ENCODE measurements at places on chromosomes 7 and 10.

GRCh38 chr7:15204421-15204820, 301.9 kb upstream of the DGKB start:
- DNase-seq, result no peak
- H3K4me1 ChIP-seq, result no peaks in the 10 kb centered on the region
- H3K36me3 ChIP-seq, result no peaks in the 10 kb centered on the region
- H3K27ac ChIP-seq, result no peak overlapping the region

- H3K4me1 ChIP-seq, result peaks cover 10% of the 10 kb centered on the region
- peak; percentile 67 for DNase-seq
- no peaks in the 10 kb centered on the region for H3K36me3 ChIP-seq
- H3K27me3 ChIP-seq, result no peaks in the 10 kb centered on the region
- H3K4me3 ChIP-seq, result peak overlapping the region; percentile 78
- peak overlapping the region; percentile 92 for H3K27ac ChIP-seq
These were observed 4.2 kb downstream of the MKX start for GRCh38 chr10:27741173-27742091.

DNA sequence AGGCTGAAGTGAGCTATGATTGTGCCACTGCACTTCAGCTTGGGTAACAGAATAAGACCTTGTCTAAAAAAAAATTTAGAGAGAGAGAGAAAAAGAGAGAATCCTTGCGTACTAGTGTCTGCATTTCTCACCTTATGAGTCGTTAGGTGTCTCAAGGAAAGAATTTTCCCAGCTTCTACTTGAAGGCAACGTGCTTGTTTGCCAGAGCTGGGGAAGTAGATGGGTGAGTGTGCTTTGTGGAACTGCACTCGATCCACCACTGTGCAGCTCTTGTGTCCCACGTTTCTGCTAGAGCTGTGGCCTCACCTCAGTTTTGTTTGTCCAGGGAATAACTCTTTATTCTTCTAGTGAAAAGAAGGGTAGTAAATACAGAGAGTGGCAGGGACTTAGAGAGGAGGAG, 38.9 kb downstream of the HDAC9 start:
- no peaks in the 10 kb centered on the region for H3K4me1 ChIP-seq
- H3K4me3 ChIP-seq, result no peak overlapping the region
- no peak for DNase-seq
- no peaks in the 10 kb centered on the region for H3K36me3 ChIP-seq

GRCh38 chr10:68897336-68897741, 3.8 kb upstream of the DDX50 start:
- H3K4me3 ChIP-seq, result no peak overlapping the region
- H3K27me3 ChIP-seq, result no peaks in the 10 kb centered on the region
- H3K36me3 ChIP-seq, result no peaks in the 10 kb centered on the region
- H3K4me1 ChIP-seq, result no peaks in the 10 kb centered on the region

- H3K4me1 ChIP-seq, result no peaks in the 10 kb centered on the region
- no peak overlapping the region for H3K27ac ChIP-seq
- no peak for DNase-seq
These were observed 1169.9 kb downstream of the TYW1 start for GRCh38 chr7:68166525-68166924.

DNA sequence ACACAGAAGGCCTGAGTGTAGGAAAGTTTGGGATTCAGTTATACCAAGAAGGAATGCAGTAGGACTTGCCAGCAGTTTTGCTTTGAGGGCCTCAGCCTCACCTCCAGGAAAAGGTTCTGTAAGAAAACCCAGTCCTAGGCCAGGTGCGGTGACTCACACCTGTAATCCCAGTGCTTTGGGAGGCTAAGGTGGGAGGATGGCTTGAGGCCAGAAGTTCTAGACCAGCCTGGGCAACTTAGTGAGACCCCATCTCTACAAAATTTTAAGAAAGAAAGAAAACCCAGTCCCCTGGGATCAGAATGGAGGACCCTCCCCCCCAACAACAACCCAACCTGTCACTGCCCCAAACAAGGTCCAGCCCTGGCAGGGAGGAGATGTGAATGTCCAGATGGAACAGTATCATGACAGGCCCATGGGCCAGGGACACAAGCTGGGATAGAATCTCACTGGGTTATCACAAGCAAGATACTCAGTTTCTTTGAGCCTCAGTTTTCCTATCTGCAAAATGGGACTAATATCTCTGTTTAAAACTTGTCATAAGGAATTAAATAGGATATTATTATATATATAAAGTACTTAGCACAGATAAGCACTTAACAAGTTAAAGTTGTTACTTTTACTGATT, 68.7 kb downstream of the GTF2IRD1 start:
- H3K4me1 ChIP-seq, result no peaks in the 10 kb centered on the region
- no peaks in the 10 kb centered on the region for H3K27me3 ChIP-seq
- no peak overlapping the region for H3K4me3 ChIP-seq
- peaks cover 31% of the 10 kb centered on the region for H3K36me3 ChIP-seq

DNA sequence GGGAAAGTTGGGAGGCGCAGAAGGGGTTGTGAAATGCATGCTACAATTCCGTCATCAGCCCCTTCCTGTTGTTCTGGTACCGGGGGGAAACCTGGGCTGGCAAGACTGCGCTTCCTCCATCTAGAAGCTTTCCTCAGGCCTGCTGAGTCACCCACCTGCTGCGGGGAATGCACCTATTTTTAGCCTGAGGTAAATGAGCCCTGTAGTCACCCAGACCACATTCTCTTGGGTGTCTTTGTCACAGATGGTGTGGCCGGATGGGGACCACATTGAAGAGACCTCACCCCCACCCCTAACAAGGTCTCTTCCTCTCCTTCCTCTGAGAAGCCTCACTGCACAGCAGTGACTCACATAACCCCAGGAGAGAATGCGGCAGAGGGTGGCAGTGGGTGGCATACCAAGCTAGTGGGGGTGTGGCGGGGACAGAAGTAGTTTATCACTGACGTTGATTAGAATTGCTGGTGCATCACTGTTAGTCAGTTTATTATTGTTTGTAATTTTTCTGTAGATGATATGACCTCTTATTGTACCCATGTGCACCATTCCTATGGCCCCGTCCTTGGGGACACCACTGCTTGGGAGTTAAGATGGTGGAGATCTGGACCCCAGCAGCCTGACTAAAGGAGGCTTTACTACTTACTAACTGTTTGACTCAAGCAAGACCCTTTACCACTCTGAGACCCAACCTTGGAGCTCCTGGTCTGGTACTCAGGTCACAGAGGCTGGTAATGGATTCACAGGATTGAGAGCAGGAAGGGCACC, 83.0 kb upstream of the DUSP5 start:
- H3K36me3 ChIP-seq, result no peaks in the 10 kb centered on the region
- no peak overlapping the region for H3K27ac ChIP-seq
- H3K4me3 ChIP-seq, result no peak overlapping the region
- H3K27me3 ChIP-seq, result no peaks in the 10 kb centered on the region
- H3K4me1 ChIP-seq, result no peaks in the 10 kb centered on the region
- peak; percentile 75 for DNase-seq

DNA sequence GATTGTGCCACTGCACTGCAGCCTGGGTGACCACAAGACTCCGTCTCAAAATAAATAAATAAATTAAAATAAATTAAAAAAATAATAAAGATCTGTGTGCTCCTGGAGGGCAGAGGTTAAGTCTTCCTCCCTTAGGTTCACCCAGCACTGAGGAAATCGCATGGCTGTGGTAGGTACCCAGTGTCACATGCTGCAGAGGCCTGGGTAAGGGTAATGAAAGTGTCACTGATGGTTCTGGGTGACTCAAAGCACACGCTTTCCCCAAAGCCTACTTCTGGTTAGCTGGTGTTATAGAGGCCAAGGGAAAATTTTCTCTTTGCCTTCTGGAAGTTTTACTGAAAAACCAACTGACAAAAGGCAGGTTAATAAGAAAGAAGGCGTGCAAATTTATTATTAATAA, 88.8 kb upstream of the ITGB1 start:
- no peaks in the 10 kb centered on the region for H3K4me1 ChIP-seq
- H3K4me3 ChIP-seq, result no peak overlapping the region
- no peaks in the 10 kb centered on the region for H3K36me3 ChIP-seq
- H3K27ac ChIP-seq, result no peak overlapping the region
- DNase-seq, result no peak
